HL-60 (cell line): ENCODE measurements at places on chromosomes 7 and 10.
A peak's percentile ranks its signal among the peaks of the same experiment; 100 is the strongest.

DNA sequence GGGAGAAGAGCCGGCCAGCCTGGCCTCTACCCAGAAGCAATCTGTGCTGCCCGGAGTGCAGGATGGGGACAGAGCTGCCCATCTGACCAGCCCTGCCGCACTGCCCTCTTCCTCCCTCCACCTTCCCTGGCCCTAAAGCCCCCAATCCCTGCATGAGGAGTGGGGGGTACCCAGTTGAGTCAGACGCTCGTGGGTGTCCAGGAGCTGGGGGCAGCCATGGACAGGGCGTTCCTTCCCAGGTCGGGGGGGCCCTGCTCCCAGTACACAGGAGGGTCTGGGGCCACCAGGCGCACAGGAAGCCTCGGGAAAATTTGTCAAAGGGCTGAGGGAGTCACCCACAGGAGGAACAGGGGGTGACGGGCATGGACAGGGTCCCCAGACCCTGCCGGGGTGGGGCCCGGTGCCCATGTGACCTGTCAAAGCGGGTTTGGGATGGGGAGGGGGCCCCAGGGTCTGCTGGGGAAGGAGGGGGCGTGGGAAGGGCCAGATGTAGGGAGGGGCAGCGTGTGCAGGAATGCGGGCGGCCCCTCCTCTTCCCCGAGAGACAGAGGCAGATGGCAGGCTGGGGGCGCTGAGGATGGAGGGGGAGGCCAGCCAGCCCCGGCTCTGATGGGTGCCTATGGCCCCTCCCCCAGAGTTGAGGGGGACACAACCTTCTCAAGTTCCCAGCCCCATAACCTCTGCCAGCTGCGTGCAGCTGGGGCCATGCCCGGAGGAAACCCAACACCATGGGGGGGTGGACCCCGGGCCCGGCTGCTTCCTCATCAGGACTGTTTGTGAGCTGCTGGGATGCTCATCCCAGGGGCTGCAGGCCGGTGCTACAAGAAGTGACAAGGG lies 21.5 kb upstream of the GRIFIN start:
- DNase-seq: no peak

DNA sequence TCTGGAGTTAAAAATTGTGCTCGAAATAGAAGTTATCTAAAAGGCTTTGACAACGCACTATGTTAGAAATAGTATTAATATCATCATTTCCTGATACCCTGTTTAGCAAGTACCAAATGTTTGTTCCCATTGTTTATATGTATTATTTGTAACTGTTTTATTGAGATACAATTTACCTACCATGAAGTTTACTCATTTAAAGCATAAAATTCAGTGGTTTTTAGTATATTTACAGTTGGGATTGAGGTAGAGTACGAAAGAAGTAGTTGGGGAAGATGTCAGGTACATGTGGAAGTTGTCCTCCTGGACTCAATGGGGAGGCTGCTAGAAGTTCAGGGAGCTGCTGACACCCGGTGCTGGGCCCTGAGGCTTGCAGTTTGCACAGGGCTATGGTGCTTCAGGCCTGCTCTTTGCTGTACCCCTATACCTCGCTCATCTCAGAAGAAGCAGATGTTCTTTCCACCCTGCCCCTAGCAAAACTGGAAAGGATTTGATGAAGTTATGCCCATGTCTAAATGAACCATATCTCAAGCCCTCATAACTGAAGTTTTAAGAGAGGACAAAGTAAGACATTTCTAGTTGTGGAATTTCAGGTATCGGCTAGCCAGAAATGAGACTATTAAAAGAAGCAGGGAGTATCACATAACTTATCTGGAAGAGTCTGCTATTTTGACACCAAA lies 25.2 kb upstream of the WNT16 start:
- no peak for DNase-seq

- no peak for DNase-seq
Measured at GRCh38 chr7:50202052-50202555, 102.4 kb upstream of the IKZF1 start.

DNA sequence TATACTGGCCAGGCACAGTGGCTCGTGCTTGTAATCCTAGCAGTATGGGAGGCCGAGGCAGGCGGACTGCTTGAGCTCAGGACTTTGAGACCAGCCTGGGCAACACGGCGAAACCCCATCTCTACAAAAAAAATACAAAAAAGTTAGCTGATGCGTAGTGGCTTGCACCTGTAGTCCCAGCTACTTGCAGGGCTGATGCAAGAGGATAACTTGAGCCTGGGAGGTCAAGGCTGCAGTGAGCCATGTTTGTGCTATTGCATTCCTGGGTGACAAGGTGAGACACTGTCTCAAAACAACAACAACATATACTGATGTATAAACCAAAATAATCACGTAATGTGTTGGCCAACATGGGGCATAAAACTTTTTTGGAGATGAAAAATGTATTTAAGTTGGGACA lies 6.4 kb upstream of the NPM3 start:
- no peak for DNase-seq

DNA sequence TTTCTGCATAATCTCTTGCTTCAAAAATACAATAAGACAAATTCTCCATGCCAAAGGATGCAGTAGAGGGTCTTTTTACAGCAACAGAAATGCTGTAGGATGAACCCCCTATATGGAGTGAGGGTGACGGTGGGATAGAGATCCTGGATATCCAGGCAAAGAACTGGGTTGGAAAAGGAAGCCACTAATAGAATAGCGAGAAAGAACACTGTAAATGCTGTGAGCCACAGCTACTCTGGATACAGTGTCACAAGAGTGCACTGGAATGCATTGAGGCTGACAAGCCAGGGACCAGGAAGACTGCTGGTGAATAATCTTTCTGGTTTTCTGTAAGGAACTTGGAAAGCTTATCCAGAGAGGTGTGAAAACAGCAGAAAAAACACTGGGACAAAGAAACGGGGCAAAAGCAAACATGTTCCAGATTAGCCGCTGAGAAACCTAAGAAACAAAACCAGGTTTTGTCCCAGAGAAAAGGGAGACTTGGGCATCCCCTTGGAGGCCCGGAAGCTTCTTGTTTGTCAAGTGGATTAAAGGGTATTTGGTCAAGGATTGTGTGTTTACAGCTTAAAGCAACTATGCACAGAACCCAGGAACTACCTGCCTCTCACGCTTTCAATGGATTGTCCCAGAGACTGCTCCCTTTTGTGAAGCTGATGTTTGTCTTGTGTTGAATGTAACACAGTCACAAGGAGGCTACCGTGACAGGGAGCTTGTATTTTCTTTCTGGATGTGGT lies 6.2 kb upstream of the MSMB start:
- DNase-seq: no peak

GRCh38 chr10:4276151-4276550 lies 491.1 kb upstream of the KLF6 start:
- no peak for DNase-seq

GRCh38 chr10:91247360-91248111 lies 27.1 kb downstream of the PCGF5 start:
- no peak for DNase-seq

GRCh38 chr10:87652261-87652660 lies 7.4 kb upstream of the PAPSS2 start:
- no peak for DNase-seq

DNA sequence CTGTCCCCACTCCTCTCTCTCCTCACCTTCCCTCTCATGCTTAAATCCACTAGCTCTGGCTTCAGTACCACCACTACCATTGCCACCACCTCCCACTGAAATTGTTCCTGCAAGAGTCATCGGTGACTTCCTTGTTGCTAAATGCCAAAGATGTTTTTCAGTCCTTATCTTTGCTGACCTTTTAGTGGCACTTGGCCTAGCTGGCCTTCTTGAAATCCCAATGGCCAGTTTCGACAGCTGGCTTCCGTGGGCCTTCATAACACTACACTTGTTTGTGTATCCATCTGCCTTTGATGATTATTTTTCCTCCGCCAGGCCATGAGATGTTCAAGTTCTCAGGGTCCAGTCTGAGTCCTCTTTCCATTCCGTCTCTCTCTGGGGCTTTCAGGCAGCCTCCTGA lies 118.2 kb upstream of the NANOS1 start:
- no peak for DNase-seq

- no peak for DNase-seq
Measured at GRCh38 chr10:71945819-71946474, 18.2 kb upstream of the CHST3 start.

GRCh38 chr7:135602304-135602703 lies 44.6 kb downstream of the NUP205 start:
- no peak for DNase-seq

DNA sequence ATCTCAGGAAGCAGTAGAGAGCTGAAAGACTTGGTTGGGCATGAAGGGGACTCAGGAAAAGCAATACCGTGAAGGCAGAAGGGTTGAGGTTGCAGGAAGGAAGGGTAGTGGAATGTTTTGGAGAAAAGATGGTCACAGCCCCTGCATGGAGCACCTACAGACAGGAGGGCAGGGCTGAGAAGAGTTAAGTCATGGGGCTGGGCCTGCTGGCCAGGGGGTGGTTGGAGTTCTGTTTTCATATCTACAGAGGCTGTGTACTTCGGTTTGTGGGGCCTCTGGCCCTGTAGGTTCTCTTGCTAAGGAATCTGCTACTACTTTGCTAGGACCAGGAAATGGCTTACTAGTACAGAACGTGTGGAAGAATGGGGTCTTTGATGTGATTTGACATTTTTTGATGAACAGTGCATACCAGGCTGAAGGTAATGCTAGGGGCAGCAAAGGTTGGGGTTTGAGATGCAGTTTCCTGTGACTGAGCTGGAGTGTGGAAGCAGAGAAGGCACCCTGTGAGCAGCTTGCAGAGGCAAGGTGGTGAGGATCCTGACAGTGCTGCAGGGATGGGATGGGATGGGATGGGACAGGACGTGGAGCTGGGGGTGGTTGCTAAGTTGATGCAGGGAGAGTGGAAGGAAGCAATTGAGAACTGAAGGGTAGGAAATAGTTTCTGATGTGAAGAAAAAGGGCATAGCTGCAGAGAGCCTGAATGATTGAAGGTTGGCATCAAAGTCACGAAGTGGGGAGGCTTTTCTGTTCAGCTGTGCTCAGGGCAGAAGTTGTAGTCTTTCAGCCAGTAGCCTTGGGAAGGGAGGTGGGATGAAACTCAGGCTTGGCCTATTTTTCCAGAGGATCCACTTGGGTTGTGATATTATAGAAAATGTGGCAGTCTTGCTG lies 7.8 kb downstream of the RPS24 start:
- no peak for DNase-seq

- no peak for DNase-seq
Measured at GRCh38 chr7:50684011-50684712, 98.5 kb downstream of the GRB10 start.

DNA sequence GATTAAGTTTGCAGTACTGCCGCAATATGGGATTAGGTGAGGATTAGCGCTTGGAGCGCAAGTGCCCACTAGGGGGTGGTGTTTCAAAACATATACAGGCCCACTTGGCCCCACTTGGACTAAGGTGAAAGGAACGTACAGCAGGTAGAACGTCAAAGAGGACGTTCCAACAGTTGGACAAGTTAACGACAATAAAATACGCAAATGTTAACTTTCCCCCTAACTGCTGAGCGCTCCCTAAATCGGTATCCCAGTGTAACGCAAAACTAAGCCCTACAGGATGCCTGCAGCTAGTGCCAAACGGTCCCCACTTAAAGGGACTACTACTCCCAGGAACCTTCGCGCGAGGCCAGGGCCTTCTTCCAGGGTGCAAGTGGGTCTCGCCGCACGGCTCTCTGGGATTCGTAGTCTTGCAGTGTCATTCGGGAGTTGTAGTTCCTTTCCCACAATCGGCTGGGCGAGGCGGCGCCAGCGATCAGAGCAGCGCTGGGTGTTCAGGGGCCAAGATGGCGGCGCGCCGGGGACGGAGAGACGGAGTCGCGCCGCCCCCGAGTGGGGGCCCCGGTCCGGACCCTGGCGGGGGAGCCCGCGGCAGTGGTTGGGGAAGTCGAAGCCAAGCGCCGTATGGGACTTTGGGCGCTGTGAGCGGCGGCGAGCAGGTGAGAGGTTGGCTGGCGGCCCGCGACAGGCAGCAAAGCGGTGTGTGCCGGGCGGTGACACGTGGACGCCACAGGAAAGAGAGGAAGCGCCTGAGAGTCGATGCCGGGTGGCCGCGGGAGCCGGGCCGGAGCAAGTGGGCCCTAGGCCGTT lies at the start of gene PPRC1:
PPRC1 (plus strand) TSS at position 478 of the 810 bp plus-strand sequence; CDS start at position 507, 29 bp downstream.
- DNase-seq: peak; percentile 99

GRCh38 chr10:33217854-33218253 lies 116.6 kb downstream of the NRP1 start:
- DNase-seq: no peak

DNA sequence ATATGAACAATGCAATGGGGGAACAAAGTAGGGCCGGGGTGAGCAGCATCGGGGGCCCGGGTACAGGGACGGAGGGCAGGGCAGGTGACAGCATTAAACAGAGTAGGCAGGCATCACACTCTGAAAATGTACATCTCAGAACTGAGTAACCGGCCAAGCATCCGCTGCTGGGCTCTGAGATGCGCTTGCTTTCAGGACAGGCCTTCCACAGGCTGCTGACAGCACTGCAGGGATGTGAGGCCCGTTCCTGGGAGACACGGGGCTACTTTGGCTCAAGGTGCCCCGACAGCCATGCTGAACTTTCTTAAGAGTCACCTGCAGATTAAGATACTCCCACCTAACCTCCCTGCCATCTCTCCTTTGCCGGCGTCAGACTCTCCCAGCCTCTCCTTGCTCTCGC lies 64.3 kb upstream of the FGFR2 start:
- DNase-seq: no peak

DNA sequence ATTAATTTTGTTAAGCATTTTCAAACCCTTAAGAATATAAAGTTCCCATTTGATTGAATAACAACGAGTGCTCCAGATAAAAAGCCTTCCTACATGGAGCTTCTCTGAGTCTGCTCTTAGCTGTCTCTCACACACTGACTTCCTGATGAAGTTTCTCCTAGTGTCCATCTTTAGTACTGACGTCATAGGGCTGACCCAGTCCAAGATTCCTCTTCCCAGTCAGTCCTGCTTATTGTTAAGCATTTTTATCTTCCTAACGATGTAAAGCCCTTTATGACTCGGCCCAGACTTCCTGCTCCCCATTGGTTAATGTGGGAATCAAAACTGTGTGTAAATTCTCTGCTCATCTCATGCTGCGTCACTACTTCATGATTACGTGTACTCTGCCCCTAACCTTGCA lies 398.8 kb downstream of the TFEC start:
- DNase-seq: no peak

- DNase-seq: no peak
Measured at GRCh38 chr10:129277084-129277483, 190.0 kb upstream of the MGMT start.

- DNase-seq: peak; percentile 30
Measured at GRCh38 chr10:17257466-17258321, 29.7 kb downstream of the VIM start.
